ENCODE measurements at places on chromosomes 12 and 14.

DNA sequence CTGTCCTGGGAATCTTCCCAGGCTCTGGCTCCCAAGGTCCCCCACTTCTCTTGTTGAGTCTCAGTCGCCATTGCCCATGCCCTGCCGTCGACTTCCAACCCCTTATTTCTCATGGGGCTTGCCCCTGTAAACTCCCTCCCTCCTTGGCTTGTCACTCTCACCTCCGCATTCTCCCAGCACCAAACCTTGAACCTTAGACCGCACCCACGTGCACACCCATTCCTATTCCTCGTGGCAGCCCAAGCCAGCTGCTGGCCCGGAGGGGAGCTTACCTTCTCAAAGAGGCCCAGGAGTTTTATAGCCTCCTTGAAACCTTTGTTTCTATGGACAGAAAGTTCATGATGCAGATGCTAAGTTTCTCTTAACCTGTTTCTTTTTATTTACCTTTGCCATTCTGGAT lies 4.6 kb downstream of the JDP2 start:
- DNase-seq, result no peak

DNA sequence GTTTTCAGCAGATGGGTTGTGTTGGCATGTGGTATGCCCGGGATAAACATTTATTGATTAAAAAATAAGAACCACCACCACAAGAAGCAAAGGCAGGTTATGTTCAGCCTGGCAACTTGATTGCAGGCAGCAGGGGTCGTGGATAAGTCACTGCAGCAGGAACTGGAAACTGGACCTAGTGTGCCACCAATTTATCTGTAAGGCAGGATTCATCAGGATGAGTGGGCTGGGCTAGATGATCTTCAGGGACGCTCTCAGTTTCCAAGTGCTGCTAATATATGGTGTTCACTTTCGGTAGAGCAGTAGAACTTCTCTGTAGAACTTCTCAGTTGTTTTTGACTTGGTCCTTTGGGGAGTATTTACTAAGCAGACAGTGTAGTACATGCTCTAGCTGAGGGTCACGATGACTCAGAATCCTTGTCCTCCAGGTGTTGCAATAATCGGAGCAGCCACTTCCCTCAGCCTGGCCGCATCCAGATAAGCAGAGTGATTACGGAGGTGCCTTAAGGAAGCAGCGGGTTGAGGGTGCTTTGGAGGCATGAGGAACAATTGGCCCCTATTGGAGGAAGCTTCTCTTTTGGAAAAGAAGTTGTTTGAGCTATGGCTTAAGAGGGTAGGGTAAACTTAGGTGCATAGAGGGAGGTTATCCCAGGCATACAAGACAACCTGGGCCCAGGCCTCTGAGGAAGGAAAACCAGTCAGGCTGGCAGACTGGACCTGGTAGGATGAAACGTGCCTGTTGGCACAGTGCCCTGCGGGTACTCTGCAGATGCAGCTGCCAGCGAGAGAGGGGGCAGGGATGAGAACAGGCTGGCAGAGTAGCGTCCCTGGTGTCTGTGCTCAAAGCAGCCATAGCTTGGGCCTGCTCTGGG lies 104.0 kb downstream of the GPR135 start:
- no peak for DNase-seq

DNA sequence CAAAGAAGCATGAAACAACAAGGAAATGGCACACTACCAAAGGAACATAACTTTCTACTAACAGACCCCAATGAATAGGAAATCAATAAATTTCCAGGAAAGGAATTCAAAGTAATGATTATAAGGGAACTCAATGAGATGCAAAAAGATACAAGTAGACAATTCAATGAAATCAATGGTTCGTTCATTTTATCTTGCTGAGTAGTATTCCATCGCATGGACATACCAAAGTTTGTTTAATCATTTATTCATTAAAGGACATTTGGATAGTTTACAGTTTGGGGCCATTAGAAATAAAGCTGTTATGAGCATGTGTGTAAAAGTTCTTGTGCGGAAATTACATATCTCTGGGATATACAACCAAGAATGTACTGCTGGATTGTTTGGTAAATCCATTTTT lies 35.0 kb upstream of the LYZ start:
- no peak for DNase-seq

GRCh38 chr14:71332476-71332875 lies 425.2 kb downstream of the PCNX1 start:
- DNase-seq, result no peak

DNA sequence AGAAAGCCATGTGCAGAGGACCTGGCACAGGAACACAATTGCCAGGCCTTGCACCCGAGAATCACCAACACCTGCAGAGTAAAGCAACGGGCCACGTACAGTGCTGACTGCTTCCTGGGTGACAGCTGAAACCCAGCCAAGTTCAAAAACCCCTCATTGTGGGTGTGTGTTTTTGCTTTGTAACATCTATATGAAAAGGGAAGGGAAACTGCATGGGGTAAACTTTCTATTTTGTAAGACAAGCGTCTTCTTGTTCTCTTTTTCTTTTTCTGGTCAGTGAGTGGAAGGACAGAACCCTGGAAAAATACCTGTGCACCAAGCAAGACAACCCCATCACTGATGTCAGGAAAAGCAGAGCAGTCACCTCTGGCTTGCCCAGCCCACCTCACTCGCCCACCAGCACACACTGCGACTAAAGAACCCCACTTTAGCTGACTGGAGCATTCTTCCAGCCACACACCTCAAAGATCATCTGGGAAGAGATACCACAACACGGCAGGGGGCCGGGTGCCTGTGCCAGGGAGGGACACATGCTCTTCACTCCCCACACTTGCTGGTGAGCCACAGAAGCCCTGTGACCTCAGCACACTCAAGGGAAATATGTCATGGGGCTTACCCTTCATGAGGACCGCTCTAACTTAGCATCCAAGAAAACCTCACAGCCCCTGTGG lies 172.3 kb downstream of the NDUFA12 start:
- no peak for DNase-seq

- no peak for DNase-seq
These were observed 1.3 kb downstream of the ATP2A2 start for GRCh38 chr12:110282300-110282860.

DNA sequence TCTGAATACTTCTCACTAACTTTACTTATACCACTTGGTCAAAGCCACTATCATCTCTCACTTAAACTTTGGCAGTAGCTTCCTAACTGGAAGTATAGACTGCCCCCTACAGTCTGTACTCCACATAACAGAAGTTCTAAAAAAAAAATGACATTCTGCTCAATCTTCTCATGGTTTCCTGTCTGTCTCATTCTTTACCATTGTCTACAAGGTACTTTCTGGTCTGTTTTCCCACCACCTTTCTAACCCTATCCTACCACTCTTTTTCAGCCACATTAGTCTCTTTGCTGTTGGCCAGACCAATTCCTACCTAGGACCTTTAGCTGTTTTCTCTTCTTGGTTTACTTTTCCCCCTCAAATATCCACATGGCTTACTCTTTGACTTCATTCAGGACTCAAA lies 14.7 kb downstream of the CPSF6 start:
- DNase-seq, result no peak

DNA sequence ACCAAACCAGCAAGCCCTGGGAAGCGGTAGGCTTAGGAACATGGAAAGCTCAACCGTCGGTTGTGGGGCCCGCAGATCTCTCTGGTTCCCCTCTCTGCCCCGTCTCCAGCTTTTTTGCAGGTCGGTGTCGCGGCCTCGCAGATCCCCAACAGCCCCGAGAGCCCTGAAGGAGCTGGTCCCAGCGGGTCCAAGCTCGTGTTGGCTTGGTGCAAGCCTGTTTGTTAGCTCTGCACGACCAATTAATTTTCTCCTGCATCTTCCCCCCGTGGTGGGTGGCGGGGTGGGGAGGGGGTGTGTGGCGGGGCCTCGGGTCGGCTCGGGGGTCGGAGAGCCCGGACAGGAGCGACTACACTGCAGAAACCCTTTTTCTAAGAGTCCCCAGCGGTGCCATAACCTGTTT lies 449 bp upstream of the SLC24A4 start:
- DNase-seq, result no peak

- DNase-seq, result no peak
These were observed 6.5 kb downstream of the USP44 start for GRCh38 chr12:95544756-95545155.

GRCh38 chr12:121166356-121166755 lies 33.7 kb downstream of the P2RX7 start:
- no peak for DNase-seq

DNA sequence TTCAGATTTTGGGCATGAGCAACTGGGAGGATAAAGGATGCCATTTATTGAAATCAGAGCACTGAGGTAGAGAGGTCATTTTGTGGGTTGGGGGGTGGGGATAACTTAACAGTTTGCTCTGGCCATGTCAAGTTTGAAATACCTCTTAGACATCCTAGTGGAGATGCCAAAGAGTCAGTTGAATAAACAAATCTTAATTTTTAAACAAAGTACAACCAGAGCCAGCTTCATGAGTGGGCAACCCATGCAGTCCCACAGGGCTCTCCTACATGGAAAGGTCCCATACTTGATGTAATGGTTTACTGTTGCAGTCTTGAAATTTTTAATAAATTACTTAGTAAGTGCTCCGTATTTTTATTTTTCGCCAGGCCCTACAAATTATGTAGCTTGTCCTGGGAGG lies 81.2 kb downstream of the ANO4 start:
- DNase-seq, result no peak

DNA sequence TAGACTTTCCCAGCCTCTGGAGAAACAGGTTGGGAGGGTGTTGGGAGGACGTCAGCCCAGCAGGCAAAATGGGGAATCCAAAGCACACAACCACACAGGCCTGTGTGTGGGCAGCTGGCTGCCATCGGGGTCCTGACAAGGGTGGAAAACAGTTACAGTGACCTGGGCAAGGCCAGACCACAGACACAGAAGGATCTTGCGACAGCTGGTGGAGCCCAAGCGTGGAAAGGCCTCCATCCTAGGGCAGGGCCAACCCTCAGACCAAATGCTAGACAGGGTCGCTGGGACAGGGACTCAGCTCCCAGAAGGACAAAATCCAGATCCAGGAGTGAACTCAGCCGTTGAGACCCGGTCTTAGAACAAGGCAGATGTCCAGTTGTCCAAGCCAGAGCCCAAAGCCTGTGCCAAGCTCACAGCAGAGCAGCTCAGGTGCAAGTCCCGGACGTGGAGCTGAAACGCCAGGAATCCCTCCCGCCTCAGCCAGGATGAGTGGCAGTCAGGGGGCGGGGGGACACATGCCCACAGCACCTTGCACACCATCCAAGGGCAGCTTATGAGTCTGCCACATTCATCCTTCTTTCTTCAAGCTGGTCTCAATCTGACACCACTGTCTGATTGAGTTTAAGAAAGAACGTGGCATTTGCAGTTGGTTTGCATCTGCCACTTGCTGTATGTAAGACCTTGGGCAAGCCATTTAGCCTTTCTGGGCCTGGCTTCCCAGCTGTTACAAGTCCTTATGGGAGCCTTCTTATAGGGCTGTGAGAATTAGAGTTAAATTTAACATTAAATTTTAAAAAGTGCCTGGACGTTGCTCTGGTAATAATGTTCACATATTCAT lies 37.6 kb downstream of the DEGS2 start:
- DNase-seq, result no peak

DNA sequence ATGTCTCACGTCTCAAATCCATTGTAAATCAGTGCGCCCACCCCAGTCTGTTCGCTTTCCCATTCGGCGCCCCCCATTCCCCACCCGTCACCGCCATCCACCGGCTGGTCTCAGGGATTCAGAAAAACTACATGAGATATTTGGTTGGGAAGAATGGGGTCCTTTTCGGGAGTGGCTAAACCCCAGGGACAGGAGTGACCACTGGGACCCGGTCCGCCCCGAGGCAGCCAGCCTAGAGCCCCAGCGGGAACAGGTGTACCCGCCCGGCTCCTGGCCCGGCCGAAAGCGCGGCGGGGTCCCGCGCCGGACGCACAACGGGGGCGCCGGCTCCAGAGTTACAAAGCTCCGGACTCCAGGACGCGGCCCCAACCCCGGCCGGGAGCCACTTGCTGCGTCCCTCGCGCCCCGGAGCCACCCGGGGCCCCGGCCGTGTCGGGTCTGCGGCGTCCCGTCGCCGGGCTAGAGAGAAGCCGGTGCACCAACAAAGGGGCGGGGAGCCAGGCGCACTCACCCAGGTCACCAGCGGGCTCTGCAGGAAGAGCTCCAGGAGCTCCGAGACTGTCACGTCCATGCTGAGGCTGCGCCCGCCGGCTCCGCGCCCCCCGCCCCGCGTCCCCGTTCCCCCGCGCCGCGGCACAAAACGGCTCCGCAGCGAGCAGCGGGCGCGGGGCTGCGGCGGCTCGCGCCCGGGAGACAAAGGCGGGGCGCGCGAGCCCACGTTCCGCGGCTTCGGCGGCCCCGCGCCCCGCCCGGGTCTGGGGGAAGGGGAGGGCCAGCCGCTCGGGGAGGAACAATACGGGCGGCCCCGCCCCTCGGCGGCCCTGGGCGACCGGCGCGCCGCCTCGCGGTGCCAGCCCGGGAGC lies at the start of gene CCDC88C:
Gene CCDC88C, minus strand, starts transcription at position 701 of the 863 bp plus-strand sequence. Its CDS starts 130 bp downstream, at position 571.
- peak; percentile 88 for DNase-seq

- no peak for DNase-seq
These were observed 1013.6 kb downstream of the FLRT2 start for GRCh38 chr14:86543521-86543920.

DNA sequence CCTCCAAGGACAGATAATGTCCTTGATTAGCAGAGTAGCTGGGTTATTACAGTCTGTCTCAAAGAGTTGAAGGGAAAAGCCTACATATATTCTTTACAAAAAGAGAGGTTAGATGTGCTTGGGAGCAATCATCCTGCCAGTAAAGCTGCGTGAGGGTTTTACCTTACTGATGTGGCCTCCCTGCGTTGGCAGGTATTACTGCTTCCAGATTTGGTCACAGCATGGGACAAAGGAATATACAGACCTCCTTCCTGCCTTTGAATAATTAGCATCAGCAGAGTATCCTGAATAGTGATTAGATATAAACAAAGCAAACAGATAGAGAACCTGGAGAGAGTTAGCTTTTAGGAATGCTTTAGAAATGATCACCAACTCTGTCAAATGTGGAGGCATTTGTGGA lies 69.6 kb downstream of the TMTC2 start:
- no peak for DNase-seq

- no peak for DNase-seq
These were observed 218.3 kb downstream of the FOXN3 start for GRCh38 chr14:89198544-89199329.

DNA sequence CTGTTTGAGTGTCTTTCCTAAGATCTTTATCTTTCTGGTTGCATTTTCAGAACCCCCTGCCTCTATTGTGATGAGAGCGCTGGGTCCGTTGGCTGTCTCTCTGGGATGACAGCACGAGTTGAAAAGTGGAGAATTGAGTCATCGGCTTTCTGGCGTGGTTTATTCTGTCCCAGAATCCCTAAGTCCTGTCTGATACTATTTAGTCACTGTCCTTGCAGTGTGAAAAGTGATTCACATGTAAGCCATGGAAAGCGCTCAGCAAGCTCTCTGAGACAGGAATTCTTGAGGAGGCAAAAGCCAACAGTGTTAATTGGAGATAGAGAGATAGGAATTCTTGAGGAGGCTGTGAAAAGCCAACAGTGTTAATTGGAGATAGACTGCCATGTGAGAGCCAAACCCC lies 121.7 kb downstream of the CHST11 start:
- no peak for DNase-seq

GRCh38 chr14:36227802-36228201 lies 51.3 kb upstream of the PTCSC3 start:
- DNase-seq, result no peak

GRCh38 chr14:80049055-80049454 lies 162.2 kb downstream of the DIO2 start:
- no peak for DNase-seq

Measured in activated T-cell treated with anti-CD3 and anti-CD28 coated beads, Interleukin-2, amount 50 U/mL, for 1 hour (primary cell).